ENCODE measurements at places on chromosomes 1 and 21.

DNA sequence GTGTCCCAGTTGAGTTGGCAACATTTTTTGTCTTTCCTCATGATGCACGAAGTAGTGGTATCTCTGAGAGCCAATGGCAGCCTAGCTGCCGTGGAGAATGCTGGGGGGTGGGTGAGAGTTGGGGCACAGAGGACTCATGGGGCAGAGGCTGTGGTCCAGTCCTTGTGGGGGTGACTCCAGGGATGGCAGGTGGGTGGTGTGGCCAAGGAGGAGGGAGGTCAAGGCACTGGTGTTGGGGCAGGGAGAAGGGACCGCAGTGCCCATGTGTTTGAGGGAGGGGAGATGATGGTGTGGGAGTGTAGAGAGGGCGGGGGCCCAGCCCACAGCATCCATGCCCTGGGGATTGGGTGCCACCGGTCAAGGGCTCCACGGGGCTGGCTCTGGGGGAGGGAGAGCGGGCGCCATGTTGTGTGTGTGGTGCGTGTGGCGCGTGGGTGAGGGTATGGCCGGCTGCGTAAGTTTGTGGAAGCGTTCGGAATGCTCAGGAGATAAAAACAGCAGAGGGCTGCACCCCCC is 63.5 kb downstream of the PRKCZ start:
- no peak for DNase-seq

- peak; percentile 16 for DNase-seq
These were observed 25.2 kb downstream of the VAMP4 start for GRCh38 chr1:171716616-171717015.

GRCh38 chr1:227896710-227897655 is 50.7 kb downstream of the WNT9A start:
- no peak for DNase-seq

- peak; percentile 84 for DNase-seq
These were observed 135.7 kb upstream of the SLC45A1 start for GRCh38 chr1:8182034-8182761.

- DNase-seq: peak; percentile 73
These were observed 3.8 kb upstream of the PLEKHA6 start for GRCh38 chr1:204363335-204364114.

GRCh38 chr1:44642255-44642654 is 32.0 kb downstream of the TMEM53 start:
- no peak for DNase-seq

DNA sequence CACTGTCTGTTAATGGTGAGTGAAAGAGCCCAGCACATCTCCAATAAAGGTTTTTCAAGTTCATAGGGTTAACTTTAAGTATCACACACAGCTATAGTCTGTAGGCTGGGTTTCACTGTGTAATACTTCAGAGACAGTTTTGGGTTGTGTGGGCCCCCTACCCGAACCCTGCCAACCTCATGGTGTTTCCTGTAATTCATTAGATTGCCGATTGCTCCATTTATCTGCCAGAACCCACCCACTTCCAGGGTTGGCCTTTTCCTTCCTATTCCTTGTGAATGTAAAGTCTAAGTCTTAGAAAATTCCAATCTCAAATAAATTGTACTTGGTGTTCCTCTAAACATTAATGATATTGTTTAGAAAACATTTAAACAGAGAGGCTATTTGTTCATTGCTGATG is 43.6 kb downstream of the CTTNBP2NL start:
- DNase-seq: no peak

DNA sequence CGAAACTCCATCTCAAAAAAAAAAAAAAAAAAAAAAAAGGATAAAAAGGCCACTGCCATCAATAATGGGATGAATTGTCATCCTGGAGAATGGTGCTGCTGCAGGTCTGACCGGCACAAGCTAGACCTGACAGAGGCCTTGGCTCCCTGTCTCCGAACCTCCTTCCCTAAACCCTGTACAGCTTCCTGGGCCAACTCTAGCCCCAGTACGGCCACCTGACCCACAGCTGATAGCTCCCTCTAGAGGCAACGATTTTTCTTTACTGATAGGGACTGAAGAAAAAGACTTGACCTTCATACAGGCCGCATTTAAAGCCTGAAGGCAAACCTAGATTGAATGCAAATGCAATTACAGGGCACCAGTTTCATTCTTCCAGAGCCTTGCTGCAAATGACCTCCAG is 30.7 kb downstream of the NOL9 start:
- peak; percentile 20 for DNase-seq

DNA sequence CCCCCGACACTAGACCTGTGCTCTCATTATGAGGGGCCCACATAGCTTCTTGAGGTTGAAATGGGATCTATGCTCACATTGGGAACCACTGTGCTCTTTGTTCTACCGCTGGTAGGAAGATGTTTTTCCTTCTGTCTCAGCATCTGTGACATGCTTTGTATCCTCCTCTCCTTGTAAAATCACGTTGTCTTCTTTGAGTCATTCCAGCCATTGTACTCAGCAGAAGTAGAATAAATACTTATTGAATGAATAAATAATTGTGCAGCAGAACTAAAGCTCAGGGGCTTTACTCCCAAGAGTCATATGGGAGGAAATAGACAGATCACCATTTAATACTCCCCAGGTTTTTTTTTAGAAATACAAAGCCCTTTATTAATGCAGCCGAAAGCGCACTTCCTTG is 66.3 kb upstream of the EDEM3 start:
- no peak for DNase-seq

GRCh38 chr1:205261946-205262691 is 34.4 kb downstream of the TMCC2 start:
- peak; percentile 77 for DNase-seq

DNA sequence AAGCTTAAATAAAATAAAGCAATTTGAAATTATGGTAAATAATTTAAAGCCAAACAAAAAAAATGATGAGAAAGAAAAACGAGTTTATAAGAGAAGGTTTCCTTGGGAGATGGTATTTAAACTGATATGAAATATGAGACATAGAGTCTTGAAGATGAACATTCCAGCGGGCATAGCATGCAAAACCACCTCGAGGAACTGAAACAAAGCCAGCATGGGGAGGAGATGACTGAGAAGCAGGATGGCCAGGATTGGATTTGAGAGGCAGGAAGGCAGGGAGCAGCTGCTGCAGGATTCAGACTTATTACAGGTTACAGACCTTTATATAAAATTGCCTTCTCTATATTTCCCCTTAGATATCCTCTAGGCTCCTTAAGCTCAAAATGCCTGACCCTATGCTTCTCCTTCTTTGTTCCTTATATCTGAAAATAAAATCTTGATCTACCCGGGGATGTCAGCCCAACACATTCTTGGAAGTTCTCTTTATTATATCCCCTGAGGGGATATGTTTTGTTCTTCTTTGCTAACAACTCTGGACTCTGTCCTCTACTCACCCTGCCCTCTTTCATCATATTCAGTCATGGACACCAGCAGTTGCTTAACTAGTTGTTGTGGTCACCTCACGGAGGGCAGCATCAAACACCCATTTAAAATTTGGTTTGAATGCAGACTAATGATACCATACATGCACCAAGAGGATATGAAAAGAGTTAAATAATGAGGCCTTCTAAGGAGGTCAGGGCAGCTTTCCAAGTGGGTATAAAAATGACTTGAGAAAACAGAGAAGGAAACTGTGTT is 719.1 kb upstream of the B3GALT2 start:
- DNase-seq: no peak

DNA sequence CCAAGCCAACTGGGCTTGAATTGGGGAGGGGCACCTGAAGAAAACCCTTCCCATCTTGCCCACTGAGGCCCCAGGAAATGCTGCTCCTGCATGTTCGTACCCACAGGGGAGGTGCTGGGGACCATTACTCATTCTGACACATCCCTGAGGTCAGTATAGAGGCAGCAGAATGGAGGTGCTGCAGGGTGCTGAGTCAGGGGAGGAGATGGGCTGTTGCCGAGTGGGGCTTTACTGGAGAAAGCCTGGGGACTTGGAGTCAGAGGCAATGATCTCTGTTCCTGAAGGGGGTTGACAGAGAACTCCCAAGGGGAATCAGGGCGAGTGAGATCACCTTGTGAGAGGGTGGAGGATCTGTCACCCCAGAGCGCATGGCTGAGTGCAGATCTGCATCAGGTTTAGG is 40.2 kb upstream of the KCNA10 start:
- no peak for DNase-seq

- no peak for DNase-seq
These were observed 77.7 kb downstream of the DSCAM start for GRCh38 chr21:40769231-40769630.

DNA sequence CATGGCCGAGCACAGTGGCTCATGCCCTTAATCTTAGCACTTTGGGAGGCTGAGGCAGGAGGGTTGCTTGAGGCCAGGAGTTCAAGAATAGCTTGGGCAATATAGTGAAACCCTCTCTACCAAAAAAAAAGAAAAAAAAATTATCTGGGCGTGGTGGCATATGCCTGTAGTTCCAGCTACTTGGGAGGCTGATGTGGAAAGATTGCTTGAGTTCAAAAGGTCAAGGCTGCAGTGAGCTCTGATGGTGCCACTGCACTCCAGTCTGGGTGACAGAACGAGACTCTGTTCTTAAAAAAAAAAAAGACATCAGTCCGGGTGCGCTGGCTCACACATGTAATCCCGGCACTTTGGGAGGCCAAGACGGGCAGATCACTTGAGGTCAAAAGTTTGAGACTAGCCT is 251.2 kb upstream of the CACYBP start:
- no peak for DNase-seq

DNA sequence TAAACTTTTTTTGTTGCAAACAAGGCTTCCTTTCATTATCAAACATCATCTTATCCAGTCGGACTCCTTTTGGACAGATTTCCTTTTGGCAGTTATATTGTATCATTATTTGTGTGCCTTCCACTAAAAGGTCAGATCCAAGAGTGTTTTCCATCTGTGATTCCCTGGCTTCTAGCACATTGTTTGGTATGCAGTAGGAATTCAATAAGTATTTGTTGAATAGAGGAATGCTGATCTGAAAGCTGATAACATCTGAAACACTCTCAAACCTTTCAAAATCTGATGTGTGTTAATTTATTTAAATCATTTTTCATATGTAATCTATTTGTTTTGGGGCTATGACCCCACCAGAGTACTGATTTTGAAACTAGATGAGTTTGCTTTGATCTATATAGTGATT is 39.0 kb downstream of the NDC1 start:
- DNase-seq: no peak

DNA sequence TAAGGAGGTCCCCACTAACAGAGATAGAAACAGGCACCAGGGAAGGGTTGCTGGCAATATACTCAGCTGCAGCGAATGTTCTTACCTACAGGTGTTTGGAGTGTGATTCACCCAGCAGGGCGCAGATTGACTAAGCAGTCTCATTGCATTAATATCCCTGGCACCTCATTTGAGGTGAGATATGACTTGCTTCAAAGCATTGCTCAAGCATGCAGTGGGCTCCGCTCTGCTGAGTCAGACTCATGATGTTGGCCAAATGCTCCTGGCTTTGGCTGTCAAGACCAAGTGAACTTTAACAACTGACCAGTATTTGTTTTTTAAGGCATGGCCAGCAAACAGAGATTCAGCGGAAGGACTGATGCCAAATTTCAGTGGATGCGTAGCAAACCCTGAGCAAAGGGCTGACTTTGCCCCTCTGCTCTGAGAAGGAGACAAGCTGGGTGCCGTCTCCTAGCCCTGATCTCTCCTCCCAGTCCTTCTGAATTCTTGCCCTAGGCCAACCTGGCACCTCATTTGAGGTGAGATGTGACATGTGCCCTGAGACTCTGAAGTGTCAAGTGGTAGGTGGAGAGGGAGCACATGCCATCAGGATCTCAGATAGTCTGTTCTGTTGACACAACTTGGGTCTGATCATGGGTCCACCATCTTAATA is 187.1 kb upstream of the COA6 start:
- peak; percentile 90 for DNase-seq
